ENCODE measurements at places on chromosomes 3 and 15.

GRCh38 chr3:190150681-190151080, 30.0 kb upstream of the P3H2 start:
- no peak for DNase-seq

GRCh38 chr3:194711913-194712312, 26.2 kb downstream of the FAM43A start:
- DNase-seq, result no peak

GRCh38 chr3:151328298-151328995, 902 bp downstream of the P2RY13 start:
- no peak for DNase-seq

- DNase-seq, result no peak
These were observed 20.7 kb upstream of the CTNNB1 start for GRCh38 chr3:41178576-41178975.

GRCh38 chr3:121817753-121818152, 17.1 kb downstream of the IQCB1 start:
- no peak for DNase-seq

GRCh38 chr15:99409560-99409959, 156.2 kb upstream of the MEF2A start:
- DNase-seq, result no peak

GRCh38 chr15:83327041-83327440, 42.6 kb upstream of the BNC1 start:
- DNase-seq, result no peak

- no peak for DNase-seq
These were observed 43.2 kb downstream of the HRH1 start for GRCh38 chr3:11197484-11197883.

DNA sequence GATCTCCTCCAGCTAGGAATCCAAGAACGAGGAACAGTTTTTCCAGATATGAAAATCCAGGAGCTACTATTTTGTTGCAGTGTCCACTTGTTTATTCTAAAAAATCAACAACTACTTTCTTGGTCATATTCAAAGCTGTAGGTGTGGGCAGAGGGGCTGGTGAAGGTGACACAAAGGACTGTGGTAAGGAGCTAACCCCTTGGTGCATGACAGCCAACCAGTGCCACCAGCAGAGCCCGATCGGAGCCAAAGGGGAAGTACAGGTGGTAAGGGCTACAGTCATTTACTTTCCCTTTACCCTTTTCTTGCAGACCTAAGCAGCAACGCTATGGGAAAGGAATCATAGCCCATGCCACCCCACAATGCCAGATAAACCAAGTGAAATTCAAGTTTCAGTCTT, 30.7 kb downstream of the PLA1A start:
- no peak for DNase-seq

- no peak for DNase-seq
These were observed 10.7 kb upstream of the TASOR start for GRCh38 chr3:56693750-56694149.

DNA sequence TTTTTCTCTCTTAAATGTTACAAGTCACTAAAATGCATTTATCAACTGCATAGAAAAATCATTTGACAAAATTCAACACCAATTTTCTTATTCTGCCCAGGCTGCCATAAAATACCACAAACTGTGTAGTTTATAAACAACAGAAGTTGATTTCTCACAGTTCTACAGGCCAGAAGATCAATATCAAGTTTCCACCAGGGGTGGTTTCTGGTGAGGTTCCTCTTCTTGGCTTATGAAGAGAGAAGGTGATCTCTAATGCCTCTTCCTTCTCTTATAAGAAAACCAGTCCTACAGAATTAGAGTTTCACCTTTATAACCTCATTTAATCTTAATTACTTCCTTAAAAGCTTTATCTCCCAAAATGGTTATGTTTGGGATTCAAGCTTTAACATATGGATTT, 10.9 kb upstream of the CD200R1L start:
- no peak for DNase-seq

- DNase-seq, result peak; percentile 80
These were observed at the start of gene IGF1R for GRCh38 chr15:98647774-98648653. Gene IGF1R, plus strand, starts transcription at chr15:98648539. Its CDS starts 1,043 bp downstream, at chr15:98649582.
